ENCODE measurements at places on chromosomes 3 and 15.

DNA sequence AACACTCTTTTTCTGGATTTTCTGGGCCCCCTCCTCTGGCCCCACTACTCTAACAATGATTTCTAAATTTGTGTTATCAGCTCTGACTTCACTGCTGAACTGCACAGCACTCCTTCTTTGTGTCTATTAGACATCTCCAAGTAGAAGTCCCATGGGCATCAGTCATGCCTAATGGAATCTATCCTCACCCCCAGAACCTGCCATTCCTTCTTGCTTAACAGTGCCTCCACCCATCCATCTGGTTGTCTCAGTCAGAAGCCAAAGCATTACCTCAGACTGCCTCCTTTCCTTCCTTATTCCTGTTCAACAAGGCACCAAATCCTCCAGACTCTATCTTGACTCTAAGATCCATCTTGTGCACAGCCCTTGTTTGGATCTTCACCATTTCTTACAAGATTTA lies 36.2 kb downstream of the SSR3 start:
- no peak for DNase-seq

- DNase-seq, result no peak
These were observed 1.7 kb downstream of the MEIS2 start for GRCh38 chr15:37098468-37099318.

DNA sequence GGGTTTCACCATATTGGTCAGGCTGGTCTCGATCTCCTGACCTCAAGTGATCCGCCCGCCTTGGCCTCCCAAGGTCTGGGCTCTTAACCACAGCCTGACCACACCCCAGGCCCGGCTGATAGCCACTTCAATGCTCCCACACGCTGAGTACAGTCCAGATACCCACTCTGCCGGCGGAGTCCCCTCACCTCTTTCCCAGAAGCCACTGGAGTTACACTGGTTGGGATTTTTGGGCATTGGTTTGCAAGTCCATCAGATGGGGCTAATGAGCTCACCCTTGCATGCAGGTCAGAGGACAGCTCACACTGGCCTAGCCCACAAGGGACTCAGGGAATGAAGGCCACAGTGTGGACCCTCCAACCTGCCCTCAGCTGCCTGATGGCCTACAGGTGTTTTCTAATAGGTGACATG lies 60.1 kb downstream of the IQSEC1 start:
- no peak for DNase-seq

DNA sequence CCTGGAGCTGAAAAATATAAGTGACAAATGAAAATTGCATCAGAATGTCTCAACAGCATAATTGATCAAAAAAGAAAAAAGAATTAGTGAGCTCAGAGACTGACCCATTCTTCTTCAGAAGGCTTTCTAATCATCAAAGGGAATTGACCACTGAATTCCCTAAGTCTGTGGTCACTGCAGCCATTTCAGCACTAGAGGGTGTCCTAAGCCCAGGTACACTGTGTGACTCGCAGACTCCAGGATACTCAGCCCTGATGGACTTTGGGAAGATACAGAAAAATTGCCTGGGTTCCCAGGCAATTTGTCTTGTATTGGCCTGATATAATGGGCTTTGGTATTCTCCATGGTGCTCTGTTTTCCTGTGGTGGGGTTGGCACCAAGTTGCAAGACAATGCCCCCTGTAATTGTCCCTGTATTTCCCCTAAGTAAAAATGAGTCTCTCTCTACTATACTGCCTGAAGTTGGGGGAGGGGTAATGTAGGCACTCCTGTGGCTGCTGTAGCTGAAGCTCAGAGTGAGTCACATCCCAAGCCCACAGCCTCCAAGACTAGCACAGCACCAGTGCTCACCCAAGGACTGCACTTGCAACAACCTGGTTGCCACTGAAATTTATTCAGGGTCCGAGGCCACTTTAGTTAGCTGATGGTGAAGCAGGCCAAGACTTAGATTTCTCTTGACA lies 256.0 kb upstream of the STAC start:
- DNase-seq, result no peak

DNA sequence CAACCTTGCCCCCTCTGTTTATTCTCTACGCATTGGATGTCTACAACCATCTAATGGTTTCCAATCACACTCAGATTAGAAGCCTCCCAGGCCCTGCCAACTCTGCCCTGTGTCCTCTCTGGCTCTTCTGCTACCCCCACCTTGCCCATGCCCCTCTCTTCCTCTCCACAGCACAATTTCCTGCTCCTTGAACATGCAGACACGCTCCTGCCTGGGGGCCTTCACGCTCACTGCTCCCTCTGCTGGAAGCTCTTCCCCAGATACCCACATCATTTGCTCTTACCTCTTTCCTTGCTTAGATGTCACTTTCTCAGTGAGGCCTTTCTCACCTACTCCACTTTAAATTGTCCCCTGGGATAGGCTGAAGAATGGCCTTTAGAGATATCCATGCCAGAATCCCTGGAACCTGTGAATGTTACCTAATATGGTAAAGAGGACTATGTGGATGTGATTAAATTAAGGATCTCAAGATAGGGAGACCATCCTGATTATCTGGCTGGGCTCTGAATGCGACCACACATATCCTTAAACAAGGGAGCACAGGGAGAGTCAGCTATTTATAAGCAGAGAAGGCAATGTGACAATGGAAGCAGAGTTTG lies 9.9 kb downstream of the KY start:
- DNase-seq, result no peak

DNA sequence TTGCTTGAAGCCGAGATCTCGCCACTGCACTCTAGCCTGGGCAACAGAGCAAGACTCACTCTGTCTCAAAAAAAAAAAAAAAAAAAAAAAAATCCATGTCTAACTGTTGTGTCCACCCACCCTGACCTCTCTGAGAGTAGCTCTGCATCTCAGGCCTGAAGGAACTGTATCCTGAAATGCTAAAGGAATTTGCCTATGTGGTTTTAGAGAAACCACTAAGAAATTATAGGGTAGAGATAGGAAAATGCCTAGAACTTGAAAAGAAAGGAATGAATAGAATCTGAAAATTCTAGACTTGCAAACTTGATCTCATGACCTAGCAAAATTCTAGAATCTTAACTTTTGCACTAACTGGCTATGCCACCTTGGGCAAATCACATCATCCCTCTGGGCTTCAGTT lies 217.5 kb upstream of the ROPN1 start:
- DNase-seq, result no peak

DNA sequence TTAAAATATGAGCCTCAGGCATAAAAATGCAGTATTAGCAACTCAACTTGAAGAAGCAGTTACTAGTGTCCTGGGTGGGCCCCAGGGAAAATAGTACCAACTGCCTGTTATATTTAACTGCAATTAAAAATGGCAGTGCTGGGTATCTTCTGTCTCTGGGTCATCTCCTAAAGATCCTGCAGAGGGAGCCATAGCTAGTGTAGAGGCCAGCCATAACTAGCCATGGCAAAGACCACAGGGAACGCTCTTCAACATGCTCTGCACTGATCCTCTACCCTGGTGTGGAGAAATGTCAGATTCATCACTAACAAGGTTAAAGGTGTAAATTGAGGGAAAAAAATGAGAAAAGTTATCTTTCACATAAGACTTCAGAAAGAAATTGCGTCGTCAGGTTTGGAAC lies 181.3 kb downstream of the SNRPN start:
- DNase-seq, result no peak

GRCh38 chr3:72768006-72768441 lies 80.2 kb downstream of the SHQ1 start:
- no peak for DNase-seq

DNA sequence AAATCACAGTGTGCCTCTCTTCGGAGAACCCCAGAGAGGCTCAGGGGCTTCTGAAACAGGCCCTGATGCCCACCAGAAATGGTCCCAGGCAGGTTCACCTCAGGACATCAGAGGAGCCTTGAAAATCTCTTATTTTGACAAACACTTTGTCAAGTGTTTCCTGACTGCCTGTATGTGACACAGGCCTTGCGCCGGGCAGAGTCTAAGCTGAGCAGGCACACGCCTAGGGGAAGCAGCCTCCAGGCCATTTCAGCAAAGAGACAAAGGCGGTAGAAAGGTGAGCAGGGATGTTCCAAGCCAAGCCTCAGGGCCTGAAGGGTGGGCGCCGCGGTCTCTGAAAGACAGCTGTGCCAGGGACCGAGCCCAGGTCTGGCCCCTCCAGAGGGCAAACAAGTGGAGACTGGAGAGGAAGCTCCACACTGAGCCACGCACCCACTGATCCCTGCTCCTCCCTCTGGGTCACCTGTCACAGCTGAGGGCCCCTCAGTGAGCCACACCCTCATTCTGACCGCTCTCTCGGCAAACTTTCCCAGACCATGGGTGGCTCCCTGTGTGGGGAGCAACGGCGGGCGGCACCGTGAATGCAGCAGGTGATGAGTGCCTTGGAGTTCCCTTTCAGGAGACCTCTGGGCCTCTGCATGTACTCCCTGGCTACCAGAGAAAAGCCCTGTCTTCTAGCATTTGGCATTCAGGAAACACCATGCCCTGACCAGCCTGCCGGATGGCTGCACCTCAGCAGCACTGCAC lies 136.1 kb downstream of the ADAMTS17 start:
- DNase-seq, result no peak

DNA sequence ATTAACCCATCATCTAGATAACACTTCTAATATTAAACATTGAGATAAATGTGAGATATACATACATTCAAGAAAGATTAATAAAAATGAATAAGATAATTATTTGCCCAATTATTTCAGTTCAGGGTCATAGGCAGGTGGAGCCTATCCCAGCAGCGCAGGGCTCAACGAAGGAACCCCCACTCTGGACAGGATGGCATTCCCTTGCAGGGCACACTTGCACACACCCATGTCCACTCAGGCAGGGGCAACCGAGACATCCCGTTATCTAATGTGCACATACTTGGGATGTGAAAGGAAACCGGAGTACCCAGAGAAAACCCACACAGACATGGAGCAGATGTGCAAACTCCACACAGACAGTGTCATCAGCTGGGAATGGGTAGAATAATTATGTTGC lies 175.4 kb upstream of the CMC1 start:
- no peak for DNase-seq

Data from activated CD4-positive, CD25-positive, alpha-beta regulatory T cell treated with anti-CD3 and anti-CD28 coated beads, Interleukin-2, amount 50 U/mL, for 72 hours (primary cell).